ENCODE measurements at places on chromosomes 5 and 9.

GRCh38 chr5:6829150-6829784 is 116.0 kb downstream of the TENT4A start:
- DNase-seq = no peak

DNA sequence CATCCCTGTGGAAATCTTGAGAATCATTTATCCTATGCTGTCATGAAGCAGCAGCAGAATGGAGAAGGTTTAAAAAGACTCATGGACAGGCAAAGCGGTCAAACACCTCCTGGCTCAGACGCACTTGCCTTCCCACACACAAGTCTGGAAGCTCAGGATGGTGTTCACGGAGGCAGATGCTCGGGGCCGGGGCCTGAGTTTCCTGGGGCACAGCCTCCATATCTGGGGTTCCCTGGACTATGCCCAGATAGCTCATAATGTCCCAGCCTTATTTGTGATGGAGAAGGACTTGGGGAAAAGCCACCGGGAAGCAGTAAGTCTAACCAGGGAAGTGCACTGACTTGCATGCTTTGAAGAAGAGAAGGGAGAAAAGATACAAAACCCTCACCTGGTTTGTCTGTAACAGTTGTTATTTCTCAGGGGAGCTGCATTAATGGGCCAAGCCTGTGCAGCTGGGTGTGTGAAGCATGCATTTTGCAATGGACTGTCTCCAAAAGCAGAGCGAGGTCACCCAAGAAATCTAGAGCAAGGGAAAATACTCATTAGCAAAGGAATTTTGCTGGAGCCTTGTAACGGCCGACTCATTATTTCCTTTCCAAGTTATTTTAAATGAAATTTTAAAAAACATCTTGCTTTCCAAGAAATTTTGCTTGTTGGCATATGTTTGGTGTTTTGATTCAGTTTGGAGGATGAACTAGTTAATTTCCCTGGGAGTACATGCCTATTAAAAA is 3.4 kb downstream of the S1PR3 start:
- DNase-seq = no peak

DNA sequence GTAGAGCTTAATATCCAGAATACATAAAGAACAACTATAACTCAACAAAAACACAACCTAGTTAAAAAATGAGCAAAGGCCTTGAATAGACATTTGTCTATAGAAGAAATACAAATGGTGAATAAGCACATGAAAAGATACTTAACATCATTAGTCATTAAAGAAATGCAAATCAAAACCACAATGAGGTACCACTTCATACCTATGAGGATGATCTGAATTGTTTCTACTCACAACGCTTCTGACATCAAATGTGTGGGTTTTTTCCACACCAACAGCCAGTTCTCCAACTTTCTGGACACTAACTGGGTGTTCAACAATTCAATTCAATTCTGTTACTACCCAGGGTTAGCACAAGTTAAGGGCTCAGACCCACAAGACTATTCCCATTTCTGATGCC is 22.0 kb downstream of the SREK1IP1 start:
- DNase-seq = no peak

- no peak for DNase-seq
Measured at GRCh38 chr9:36398745-36399144, 1.3 kb downstream of the RNF38 start.

DNA sequence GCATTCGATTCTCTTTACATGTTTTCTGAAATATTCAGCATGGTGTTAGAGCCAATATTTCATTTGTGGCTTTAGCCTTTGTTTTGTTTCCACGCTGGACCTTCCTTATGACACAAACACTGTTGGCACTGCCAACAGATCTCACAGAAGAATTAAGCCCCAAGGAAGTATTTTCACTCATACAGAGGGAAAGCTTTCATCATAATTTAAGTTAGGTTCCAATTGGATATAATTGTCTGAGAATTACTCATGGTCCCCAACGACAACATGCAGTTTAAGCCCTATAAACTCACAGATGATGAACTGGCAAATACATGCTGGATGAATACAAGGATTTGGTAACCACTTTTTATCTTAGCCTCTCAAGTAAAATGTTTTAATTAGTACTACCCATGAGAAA is 259.5 kb downstream of the EBF1 start:
- no peak for DNase-seq

GRCh38 chr5:148949841-148950470 is 112.9 kb downstream of the SH3TC2 start:
- no peak for DNase-seq

DNA sequence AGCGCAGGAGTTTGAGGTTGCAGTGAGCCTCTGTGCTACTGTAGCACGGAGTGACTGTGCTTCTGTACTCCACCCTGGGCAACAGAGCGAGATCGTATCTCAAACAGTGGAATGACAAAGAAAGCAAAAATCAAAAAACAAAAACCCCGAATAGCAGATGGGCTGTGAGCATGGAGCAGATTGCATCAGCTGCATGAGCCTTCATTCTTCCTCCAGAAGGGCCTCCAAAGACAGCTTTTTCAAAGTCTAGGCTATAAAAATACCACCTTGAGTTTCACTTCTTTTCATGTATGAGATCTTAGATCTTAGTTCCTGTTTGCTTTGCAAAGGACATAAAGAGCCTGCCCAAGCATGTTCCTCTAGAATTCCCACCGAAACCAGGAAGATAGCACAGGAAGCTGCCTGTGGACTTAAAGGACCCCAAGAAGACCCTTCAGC is 15.0 kb upstream of the HSPB3 start:
- DNase-seq = no peak

DNA sequence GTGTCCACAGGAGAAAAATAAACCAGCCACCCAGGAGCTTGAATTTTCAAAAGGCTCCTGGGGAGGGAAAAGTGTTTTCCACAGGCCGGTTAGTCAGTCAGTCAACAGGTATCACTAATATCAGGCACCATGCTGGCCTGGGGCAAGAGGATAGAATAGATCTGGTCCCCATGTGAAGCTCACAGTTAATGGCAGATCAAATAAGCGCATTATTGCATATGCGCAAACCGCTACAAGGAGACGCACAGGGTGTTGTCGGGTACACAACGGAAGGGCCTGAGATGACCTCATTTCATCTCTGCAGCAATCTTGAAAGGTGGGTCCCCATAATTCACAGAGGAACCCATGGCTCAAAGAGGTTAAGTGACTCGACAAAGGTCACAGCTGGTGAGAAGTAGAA is 260.7 kb downstream of the CRB2 start:
- DNase-seq = no peak

Measured in cortex of kidney (tissue), 1 donor.